ENCODE measurements at places on chromosomes 12 and 14.

DNA sequence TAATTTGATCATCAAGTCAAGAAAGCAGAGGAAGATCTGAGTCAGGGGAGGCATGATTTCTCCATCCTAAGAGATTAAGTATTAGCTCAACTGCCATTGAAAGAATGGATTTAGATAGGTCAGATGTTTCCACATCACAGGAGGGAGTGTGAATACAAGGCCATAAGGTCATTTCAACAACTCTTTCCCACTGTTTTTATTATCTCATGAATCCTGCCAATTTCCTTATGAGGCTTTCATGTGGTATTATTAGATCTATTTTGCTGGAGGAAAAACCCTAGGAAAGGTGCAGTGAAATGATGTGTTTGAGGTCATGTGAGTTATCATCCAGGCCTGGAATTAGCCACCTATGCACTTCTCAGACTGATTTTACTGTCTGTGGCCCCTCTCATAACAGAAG lies 269.0 kb downstream of the NOVA1 start:
- DNase-seq = no peak

- no peak for DNase-seq
Measured at GRCh38 chr14:74616507-74616906, 4.5 kb upstream of the LTBP2 start.

DNA sequence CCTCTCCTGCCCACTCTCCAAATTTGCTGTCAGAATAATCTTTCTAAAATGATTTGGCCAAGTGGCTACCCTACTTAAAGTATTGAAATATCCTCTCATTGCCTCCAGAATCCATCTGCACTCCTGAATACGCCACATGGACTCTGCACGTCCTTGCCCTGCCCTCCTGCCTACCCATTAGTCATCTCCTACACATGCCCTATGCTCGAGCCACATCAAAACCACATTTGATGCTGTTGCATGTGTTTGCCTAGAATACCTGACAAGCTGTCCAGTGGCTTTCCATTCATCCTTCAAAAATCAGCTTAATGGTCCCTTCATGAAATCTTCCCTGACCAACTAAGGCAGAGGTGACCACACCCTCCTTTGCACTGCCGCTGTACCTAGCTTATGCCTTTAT lies 17.0 kb downstream of the VCPKMT start:
- DNase-seq = no peak

DNA sequence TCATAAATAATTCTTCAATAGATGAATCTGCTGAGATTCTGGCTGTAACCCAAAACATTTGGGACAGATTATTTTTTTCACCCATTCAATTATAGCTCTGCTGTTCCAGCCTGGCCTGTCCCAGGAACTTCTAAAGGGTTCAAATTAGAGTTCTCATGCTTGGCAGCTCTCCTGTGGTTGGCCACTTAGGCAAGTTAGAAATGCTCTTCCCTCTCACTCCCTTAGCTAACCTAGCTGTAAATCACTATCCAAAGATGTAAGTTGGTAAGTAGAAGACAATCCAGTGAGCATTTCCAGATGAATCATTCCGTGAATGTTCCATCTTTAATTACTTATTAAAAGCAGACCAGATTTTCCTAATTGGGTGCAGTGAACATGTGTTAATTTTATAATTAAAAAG lies 760.4 kb upstream of the TBX3 start:
- DNase-seq = no peak

GRCh38 chr12:101074940-101075680 lies 134.9 kb downstream of the SLC5A8 start:
- no peak for DNase-seq

DNA sequence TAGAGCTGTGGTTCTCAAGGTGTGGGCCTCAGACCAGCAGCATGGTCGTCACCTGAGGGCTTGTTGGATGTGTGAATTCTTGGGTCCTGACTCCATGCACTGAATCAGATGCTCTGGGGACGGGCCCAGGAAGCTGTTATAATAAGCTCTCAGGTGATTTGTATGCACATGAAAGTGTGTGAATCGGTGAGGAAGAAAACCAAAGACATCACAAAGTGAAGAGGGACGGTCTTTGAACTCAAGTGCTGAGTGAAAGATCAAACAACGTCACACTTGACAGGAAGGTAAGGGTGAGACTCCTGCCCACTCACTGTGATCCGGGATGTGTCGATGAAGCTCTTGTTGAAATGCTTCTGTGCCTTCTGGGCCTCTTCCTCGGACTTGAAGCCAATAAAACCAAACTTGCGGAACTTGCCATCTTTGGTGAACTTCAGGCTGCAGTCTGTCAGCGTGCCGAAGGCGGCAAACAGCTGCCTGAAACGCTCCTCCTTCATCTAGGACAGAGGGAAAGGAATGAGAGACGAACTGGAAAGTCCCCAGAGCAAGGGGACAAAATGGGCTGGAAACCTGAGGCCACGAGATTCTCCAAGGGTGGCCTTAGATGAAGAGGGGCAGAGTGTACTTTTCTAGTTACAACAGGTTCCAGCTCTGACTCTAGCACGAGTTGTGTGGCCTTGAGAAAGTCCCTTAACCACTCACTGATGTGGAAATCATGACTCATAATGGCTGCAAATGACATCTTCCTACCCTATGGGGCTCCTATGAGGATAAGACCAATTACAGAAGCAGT lies 4.0 kb downstream of the RBM19 start:
- DNase-seq = no peak

DNA sequence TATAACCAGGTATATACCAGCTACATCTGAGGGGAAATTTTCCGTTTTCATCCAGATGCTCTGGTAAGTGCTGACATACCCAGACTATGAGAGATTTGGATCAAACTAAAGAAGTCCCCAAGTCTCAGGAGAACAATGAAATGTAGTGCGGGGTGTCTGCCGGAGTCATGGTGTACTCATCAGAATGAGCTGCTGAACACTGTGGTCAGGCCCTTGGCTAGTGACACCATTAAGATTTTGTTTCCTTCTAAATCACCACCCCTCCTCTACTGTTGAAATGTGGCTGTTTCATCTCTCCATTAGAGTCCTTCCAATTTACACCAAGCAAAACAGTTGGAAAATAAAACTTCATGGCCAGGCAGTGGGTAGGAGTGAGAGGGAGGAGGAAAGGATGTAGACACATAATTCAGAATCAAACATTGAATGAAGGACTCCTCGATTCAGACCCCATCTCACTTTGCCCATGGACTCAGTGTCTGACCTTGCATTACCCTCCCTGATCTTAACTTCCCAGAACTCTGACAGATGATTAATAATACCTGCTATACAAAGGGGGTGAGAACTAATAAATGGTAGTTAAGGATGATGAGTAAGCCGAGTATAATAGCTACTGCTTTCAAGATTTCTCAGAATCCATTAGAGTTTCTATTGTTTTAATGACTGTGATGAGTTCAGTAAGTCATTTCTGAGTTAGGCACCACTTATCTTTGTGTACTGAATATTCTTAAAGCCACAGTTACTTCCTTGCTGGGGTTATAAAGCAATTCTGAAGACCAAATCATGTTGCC lies 127.4 kb downstream of the CRADD start:
- DNase-seq = no peak

GRCh38 chr14:59919570-59920377 lies at the start of gene LRRC9:
Gene LRRC9, plus strand, starts transcription at chr14:59920144.
- no peak for DNase-seq

GRCh38 chr14:68343534-68344118 lies 449.2 kb downstream of the ZFP36L1 start:
- no peak for DNase-seq

DNA sequence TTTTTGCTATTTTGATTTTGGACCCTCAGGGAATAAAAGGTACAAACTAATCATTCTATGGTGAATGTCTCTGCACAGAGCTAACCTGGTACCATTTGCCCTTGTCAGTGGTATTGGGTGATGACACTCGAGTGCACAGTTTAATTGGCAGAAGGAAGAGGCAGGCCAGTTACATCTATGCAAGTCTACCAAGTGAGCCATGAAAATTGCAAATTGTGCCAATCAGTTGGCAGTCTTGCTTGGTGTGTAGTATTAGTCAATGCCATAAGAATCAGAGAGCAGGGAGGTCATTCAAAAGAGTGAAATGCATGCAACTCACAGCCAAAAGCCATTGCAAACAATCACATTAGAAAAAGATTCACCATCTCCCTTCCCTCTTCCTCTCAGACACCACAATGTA lies 479.6 kb downstream of the ADAMTS20 start:
- no peak for DNase-seq

- no peak for DNase-seq
Measured at GRCh38 chr12:42326541-42327226, 717 bp downstream of the PPHLN1 start.

- no peak for DNase-seq
Measured at GRCh38 chr14:91417120-91417982, at the start of gene CCDC88C. Gene CCDC88C, minus strand, starts transcription at chr14:91417820. Its CDS starts 130 bp downstream, at chr14:91417690.

DNA sequence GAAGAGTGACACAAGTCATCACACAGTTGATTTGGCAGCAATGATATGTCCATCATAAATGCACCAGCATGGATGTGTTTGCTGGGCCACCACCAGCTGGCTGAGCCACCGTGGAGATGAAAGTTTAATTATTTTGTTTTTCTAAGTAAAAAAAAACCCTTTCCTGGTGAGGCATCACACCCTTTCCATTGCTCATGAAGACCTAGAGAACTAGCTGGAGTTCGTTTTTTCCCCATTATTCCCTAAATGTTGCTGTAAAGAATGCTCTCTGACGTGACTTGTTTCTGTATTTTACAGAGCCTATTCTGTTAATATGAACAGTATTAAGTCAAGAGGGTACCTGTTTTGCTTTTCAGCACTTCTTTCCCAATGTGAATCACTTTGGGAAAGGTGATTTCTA lies 257.9 kb downstream of the MSRB3 start:
- DNase-seq = no peak

DNA sequence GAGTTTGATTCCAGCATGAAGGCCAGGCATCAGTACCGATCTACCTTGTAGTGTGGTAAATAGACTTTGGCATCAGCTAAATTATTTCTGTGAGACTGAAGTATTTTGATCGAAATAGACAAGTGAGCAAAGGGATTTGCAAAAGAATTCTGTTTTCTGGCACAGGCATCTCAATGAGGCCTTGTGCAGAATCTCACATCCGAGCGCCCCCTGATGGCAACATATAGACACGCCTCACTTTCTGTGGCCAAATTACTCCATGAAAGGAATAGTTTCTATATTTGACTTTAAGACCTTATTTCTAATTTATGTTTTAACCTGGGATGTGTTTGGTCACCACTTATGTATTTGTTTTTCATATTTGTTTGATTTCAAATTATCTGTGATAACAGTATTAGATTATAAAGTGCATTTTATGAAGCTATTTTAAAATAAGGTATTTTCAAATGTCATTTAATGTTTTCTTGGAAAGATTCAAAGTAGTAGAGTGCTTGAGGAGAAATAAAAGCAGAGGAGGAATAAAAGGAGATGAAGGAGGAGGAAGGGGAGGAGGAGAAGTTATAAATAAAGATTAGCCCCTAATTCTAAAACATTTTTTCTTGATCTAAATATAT lies 731.9 kb downstream of the NRXN3 start:
- DNase-seq = no peak

- DNase-seq = no peak
Measured at GRCh38 chr14:67240168-67240932, 885 bp upstream of the PALS1 start.

DNA sequence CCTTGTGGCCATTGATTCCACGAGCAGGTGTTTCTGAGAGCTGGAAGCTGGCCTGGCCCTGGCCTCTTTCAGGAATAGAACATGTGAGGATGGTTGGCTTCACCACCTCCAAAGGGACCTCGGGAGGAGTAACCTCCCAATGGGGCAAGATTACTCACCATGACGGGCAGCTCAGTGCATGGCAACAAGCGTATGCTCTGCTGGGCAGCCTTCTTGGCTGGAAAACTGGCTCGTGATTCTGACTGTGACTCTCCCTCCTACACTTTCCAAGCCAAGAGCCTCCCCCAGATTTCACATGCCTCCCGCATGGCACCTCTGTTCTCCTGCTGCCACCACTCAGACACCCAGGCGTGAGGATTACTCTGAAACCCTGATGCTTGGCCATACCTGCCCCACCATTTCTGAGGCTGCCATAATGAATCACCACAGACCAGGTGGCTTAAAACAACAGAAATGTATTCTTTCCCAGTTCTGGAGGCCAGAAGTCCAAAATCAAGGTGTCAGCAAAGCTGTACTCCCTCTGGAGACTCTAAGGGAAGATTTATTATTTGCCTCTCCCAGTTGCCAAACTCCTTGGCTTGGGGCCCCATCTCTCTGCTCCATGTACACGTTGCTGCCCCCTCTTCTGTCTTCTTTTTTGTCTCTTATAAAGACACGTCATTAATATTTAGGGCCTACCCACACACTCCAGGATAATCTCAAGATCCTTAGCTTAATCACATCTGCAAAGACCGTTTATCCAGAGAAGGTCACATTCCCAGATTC lies 215.9 kb downstream of the CHST11 start:
- no peak for DNase-seq

DNA sequence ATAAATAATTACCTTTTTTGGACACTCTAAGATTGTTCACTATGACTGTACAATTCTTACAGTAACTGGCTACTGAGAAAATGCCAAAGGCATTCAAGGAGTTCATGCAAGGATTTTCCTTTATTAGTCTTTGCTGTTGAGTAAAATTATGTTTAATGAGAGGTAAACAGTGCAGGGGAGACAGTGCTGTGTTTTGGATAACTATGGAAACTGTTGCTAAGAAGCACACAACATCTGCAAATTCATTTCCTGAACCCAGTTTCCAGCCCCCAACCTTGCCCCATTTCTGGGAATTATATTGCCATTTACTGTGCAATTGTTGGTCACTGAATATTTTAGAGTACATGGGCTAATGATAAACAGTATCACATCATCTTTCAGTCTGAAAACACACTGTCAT lies 1005.8 kb downstream of the TRHDE start:
- DNase-seq = no peak

- no peak for DNase-seq
Measured at GRCh38 chr14:37539992-37540391, 55.1 kb downstream of the FOXA1 start.

- no peak for DNase-seq
Measured at GRCh38 chr12:123743002-123743401, 19.1 kb upstream of the DNAH10 start.

- DNase-seq = no peak
Measured at GRCh38 chr12:9649532-9649940, 20.0 kb upstream of the CLEC2D start.

DNA sequence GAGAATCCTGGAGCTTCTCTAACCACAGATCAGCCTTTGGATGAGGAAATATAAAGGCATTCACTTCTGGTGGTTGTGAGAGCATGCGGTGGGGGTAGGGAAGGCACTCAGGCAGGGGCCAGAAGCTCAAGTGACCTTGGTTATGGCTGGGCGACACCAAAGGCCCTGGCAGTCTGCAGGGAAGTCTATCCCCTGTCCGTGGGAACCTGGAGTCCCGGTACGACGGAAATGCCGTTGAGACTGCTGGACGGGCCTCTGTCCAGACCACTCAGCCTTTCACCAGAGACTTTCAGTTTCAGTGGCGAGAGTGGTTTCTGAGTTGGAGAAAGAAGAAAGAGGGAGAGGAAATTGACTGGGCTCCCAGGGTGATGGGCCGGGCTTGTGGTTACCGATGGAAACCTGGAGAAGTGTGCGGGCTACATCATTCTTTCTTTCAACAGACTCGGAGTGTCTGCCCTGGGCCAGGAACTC lies 20.9 kb downstream of the ISCA2 start:
- no peak for DNase-seq

All from Panc1 (cell line).